ENCODE measurements at places on chromosomes 3 and 15.

GRCh38 chr3:16482770-16483531 lies 30.5 kb downstream of the RFTN1 start:
- no peak for DNase-seq

GRCh38 chr3:36895496-36896409 lies 49.1 kb downstream of the TRANK1 start:
- peak; percentile 9 for DNase-seq

DNA sequence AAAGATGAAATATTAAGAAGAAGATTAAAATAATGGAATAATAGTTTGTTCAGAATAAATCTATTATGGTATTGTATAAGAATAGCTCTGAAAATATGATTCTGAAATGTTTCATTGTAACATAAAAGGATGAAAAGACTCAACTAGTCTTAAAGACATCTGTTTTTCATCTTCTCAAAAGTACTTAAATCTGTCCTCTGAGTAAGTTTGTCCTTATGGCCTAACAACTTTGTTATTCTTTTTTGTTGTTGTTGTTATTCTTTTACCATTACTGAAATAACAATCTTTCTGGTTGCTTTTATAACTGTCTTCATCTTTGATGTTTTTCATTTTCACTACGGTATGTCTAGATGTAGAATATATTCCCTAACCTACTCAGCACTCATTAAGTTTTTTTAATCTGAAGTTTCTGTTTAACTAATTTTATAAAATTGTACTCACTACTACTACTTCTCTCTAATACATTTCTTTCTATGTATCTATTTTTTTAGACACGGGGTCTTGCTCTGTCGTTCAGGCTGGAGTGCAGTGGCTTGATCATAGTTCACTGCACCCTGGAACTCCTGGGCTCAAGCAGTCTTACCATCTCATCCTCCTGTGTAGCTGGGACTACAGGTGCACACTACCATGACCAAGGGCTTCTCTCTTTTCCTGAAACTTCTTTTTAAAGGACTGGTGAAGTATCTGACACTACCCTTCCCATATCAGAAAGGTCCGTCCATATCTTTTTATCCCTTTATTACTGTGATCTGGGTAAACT lies 240.7 kb downstream of the PCCB start:
- DNase-seq = no peak

GRCh38 chr3:7565574-7565973 lies 704.7 kb downstream of the GRM7 start:
- DNase-seq = no peak

- DNase-seq = no peak
Observed at GRCh38 chr3:9913601-9914000, 3.3 kb upstream of the IL17RC start.

- peak; percentile 13 for DNase-seq
Observed at GRCh38 chr3:119700269-119700919, 2.4 kb upstream of the CFAP91 start.

DNA sequence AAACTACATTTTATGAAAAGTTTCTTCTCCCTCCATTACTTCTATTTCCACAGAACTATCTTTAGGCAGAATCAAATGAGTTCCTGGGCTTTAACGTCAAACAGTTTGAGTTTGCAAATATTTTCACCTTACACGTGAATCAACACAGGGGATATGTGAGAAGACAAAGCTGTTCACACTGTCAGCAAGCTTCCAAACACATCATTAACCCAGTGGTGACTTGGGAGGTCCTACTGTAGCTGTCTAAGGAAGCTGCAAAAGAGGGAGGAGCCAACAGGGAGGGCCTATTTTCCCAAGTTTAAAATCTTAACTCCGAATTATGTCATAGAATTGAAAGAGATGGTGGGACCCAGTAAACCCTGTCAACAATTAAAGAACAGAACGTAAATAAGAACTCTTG lies 337.8 kb upstream of the DNAJC19 start:
- DNase-seq = no peak

DNA sequence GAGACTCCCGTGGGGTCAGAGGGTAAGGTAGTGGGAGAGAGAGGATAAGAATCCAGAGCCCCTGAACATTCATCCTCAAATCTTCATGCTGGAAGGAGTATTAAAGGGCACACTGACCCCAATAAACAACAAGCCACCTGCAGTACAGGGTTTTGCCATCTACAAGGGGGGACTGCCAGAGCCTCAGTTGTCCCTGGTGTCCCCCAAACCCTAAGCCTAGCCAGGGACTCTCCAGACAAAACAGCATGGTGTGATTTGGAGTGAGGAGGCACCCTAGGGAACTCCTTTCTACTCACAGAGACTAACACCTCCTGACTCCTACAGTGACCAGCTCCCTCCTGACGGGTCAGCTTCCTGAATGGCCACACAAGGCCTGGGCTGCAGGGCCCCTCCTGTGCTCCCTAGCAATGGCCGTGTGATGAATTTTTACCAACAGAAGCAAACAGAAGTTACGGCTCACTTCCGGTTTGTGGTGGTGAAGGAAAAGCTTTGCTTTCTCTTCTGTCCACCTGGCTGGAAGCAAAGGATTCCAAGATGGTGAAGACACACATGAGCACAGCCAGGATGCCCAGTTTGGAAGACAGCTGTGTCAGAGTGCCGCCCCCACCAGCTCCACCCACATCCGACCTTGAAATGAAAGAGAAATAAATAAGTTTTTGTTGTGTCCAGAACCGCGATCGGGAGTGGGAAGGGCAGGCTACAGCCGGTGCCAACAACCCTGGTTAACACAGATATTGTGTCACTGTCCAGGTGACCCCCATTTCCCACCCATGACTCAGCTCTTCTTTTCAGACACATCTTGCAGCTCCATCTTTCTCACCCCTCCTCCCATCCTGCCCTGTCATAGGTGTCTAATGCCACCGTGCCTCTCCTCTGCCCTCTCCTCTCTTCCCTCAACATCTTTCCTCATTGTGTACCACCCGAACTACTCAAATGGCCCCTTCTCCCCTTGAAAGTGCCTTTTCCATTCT lies 69.6 kb upstream of the ATP13A3 start:
- DNase-seq = no peak

DNA sequence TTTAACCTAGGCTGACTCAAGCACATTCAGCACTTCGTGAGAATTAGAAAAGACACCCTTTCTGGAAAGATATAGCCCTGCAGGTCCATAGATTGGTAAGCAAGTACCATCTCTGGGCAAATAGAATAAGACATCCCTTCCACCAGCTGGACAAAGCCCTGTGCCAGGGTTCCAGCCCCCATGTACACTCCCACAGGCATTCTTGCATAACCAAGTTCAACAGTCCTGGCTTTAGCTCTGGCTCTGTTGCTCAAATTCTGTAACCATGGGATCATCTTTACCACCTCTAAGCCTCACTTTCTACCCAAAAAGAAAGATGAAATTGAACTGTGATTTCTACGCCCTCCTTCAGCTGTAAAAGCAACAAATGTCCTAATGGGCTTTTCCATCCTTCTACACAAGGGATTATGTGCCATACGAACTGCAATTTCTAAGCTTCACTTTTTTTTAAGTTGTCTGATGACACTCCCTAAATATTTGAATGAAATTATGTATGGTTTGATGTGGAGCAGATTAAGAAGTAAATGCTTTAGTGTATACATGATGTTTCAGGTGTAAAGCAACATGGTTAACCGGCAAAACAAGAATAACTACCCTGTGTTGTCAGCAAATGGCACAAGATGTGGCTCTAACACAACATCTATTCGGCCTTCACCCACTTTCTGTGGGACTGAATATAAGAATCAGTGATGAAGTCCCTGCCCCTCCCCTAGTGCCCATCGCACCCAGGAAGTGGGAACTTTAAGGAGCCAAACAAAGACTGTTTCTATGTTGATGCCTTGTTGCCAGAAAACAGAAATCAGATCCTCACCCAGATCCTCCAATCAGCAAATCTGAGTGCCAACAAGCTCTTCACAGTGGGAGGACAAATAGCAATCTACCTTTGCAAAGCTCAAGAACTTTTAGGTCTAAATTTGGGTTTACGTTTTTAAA lies 165.7 kb downstream of the P3H2 start:
- peak; percentile 50 for DNase-seq

DNA sequence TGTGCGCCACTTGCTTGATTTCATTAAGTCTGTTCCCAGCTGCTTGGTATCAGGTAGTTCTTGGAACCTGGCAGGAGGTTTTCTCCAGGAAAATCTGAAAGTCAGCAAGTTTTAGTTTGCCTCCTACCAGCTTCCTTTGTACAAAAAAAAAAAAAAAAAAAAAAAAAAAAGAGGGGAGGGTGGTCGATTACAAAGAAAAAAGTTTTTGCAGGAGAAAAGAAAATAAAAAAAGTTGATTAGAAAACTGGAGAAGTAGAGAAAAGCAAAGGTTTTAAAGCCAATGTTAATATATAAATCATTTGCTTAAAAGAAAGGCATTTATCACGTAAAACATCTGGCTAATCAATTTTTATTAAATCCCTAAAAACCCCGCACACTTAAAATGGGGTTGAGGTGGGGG lies 5.9 kb downstream of the EPHA3 start:
- DNase-seq = no peak

GRCh38 chr15:60557191-60557618 lies 78.3 kb upstream of the ICE2 start:
- DNase-seq = no peak

GRCh38 chr3:13528217-13528867 lies 20.6 kb upstream of the FBLN2 start:
- no peak for DNase-seq

- peak; percentile 54 for DNase-seq
Observed at GRCh38 chr15:77907824-77908751, 169.4 kb downstream of the TBC1D2B start.

GRCh38 chr3:66228707-66229106 lies 7.9 kb downstream of the SLC25A26 start:
- no peak for DNase-seq

GRCh38 chr15:51284871-51285270 lies 53.5 kb downstream of the CYP19A1 start:
- DNase-seq = no peak

DNA sequence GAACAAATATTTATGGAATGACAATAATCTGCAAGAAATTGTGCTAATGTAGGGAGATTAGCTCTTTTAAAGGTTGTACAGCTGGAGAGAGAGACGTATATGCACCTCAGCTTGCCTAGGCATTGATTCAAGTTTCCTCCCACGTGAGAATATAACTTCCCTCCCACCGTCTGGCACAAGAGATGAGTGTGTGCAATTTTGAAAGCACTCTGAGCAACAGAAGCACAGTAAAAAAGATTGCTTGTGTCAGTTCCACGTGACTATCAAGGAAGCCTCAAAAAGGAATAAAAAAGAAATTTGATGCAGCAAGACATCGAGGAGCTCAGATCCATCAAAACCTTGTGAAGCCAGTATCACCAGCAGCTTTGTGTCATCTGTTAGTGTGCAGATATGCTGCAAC lies 435.3 kb downstream of the TUSC7 start:
- DNase-seq = peak; percentile 40

- no peak for DNase-seq
Observed at GRCh38 chr3:107674371-107674770, 151.6 kb downstream of the BBX start.

DNA sequence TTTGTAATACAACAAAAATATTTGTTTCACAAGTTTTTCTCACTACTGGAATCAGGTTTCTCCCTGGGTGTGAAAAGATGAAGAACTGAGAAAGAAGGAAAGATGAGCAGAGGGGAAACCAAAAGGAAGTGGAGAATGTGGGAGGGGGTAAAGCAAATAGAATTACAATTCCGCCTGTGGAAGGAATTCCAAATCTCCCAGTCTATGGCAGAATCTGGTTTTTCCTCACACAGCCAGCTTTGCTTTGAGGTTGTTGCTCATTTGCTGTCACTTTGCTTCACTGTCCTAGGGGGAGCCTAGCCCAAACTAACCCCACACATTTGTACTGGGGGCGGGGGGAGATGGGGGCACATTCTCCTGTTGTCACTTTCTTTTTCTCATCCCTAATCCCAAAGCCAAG lies 43.9 kb downstream of the RPL22L1 start:
- no peak for DNase-seq

DNA sequence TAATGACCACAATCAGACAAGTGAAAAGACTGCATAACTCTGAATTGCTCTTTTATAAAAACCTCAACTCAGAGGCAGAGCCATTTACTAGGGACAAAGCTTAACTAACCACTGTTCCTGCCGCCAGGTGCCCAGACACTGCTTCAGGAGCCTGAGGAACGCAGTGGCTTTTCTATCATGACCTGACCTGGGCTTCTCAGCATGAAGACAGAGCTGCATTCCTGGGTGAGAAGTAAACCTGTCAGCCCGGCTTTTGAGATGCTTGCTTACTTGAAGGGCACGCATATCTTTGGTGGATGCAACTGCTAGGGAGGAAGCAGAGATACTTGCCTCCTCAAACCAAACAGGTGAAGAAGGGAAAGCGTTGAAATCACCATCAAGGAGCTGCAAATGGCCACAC lies 7.9 kb downstream of the LRRC31 start:
- DNase-seq = no peak

- no peak for DNase-seq
Observed at GRCh38 chr3:13027154-13027553, 46.1 kb downstream of the IQSEC1 start.

DNA sequence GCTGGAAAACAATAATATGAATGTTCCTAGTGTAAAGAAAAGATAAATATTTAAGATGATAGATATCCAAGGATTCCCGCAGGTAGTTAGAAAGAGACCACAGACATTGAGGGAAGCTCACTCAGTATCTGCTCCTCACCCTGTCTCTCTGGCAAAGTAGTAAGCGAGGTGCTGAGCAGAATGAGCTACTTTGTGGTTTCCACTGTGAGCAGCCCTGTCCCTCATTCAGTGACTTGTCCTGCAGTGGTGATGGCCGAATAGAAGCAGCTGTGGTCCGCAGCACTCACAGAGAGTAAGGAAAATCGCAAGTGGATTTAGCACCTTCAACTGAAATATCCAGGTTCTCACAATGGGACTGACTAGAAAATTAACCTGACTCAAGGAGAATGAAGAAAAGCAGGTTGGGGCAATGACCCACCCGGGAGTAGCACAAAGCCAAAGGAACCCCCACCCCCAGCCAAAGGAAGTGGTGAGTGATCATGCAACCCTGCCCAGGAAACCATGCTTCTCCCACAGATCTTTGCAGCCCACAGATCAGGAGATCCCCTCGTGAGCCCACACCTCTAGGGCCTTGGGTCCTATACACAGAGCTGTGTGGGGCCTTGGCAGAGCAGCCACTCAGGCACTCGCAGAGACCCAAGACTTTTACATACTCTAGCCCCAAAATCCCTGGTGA lies 21.8 kb upstream of the SLC25A38 start:
- no peak for DNase-seq

GRCh38 chr15:58515807-58516206 lies 84.0 kb downstream of the LIPC start:
- DNase-seq = no peak

GRCh38 chr15:57111002-57111401 lies 192.6 kb downstream of the TCF12 start:
- DNase-seq = no peak

DNA sequence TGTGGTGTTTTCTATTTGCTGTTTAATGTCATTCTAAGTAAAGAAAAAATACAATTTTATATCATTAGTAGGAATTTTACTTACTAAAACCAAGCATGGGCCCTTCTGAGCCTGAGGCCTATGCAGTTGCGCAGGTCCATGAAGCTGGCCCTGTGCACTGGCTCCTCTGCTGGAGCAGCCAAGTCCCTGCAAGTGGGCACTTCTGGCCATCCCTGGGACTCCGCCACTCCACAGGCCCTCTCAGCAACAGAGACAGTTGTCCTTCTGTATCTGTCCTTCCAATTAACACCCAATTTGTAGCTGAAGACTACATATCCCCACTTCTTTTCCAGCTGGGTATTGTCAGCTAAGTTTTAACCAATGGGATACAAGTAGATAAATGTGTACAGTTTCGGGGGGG lies 49.9 kb upstream of the RYK start:
- no peak for DNase-seq

- peak; percentile 27 for DNase-seq
Observed at GRCh38 chr15:44243141-44243540, 45.4 kb upstream of the GOLM2 start.

GRCh38 chr15:37019479-37020433 lies 80.6 kb downstream of the MEIS2 start:
- DNase-seq = peak; percentile 9

All from AG10803 (cell line).